ENCODE measurements at places on chromosomes 5 and 9. TPM values are rescaled to one million over a fixed set of nuclear protein-coding genes. Genes with fewer than 3 reads are reported as not detected.

Gene FOXD4L5
- total RNA-seq, result 0.20 TPM

DNA sequence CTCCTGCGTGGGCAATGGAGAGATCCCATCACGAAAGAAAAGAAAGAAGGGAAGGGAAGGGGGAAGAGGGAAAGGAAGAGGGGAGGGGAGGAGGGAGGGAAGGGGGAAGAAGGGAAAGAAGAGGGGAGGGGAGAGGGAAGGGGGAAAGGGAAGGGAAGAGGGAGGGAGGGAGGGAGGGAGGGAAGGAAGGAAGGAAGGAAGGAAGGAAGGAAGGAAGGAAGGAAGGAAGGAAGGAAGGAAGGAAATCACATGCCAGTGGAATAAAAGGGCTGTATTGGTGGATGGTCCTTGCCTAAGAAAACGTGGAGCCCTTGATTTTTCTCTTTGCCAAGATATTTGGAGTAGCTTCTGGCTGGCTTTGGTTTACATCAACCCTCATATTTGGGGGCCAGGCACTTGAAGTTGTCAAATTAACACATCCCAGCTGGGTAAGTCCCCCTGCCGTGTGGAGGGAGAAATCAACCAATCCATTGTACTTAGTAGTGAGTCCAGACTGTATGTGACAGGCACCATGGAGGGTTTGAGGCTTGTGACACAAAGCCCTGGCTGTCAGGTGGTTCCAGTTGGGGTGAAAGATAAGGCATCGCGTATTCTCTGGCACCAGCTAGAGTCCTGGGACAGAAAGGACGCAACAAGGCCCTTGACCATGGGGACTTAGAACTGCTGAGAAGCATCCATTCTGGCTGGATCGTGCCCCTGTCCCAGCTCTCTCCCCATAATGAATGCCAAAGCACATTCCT, 23.7 kb downstream of the IDNK start:
- DNase-seq, result no peak
- H3K4me1 ChIP-seq, result no peaks in the 10 kb centered on the region
- no peaks in the 10 kb centered on the region for H3K27me3 ChIP-seq
- H3K27ac ChIP-seq, result no peak overlapping the region
- H3K4me3 ChIP-seq, result no peak overlapping the region

GRCh38 chr9:35906923-35907699, 1.1 kb downstream of the HRCT1 start:
- H3K4me3 ChIP-seq, result no peak overlapping the region
- no peak for DNase-seq
- H3K4me1 ChIP-seq, result peaks cover 45% of the 10 kb centered on the region
- H3K27ac ChIP-seq, result no peak overlapping the region
- no peaks in the 10 kb centered on the region for H3K36me3 ChIP-seq

DNA sequence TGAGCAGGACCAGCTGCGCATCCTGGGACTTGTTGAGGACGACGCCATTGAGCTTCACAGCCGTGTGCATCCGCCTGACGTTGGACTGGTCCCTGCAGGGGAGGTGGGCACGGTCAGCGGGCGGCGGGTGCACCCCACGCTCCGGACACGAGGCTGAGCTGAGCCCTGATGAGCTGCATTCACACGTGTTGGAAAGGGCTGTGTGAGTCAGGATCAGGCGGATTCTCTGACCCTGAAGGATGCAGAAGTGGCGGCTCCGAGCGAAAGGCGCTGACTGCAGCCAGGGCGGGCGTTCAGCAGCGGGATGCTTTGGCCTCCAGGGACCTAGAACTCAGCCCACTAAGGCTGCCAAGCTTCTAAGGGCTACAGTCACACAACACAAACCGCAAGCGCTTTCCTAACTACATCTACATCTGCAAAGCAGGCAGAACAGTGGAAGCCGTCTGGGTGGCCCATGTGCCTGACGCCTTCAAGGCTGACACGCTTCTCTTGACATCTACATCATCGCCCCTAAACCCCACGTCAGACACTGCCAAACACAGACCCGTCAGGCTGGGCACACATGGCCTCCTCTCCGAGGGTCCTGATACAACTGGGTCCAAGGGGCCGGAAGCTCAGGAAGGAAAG, 44.9 kb downstream of the NKD2 start:
- peaks cover under 1% of the 10 kb centered on the region for H3K36me3 ChIP-seq
- no peaks in the 10 kb centered on the region for H3K4me1 ChIP-seq
- no peak overlapping the region for H3K4me3 ChIP-seq
- DNase-seq, result no peak
